ENCODE measurements at places on chromosomes 16 and 17. TPM values are rescaled to one million over a fixed set of nuclear protein-coding genes. Genes with fewer than 3 reads are reported as not detected.
A peak's percentile ranks its signal among the peaks of the same experiment; 100 is the strongest.

DNA sequence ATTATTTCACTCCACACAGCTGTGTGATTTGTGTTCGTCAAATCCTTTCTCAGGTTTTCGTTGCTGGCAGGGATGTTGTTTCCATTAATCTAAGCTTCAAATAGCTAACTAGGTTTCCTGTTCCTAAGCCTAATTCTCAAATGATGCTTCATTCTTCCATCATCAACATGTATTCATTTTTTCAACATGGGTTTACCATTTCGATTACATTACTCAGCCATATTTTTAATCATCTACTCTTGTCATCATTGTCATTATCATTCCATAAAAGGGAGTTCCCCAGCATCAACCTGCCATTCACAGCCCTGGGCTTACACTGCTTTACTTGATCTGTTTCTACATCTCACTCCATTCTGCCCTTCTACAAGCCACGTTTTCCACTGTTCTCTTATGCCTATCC is 33.3 kb upstream of the ANKFN1 start:
- no peak for DNase-seq

DNA sequence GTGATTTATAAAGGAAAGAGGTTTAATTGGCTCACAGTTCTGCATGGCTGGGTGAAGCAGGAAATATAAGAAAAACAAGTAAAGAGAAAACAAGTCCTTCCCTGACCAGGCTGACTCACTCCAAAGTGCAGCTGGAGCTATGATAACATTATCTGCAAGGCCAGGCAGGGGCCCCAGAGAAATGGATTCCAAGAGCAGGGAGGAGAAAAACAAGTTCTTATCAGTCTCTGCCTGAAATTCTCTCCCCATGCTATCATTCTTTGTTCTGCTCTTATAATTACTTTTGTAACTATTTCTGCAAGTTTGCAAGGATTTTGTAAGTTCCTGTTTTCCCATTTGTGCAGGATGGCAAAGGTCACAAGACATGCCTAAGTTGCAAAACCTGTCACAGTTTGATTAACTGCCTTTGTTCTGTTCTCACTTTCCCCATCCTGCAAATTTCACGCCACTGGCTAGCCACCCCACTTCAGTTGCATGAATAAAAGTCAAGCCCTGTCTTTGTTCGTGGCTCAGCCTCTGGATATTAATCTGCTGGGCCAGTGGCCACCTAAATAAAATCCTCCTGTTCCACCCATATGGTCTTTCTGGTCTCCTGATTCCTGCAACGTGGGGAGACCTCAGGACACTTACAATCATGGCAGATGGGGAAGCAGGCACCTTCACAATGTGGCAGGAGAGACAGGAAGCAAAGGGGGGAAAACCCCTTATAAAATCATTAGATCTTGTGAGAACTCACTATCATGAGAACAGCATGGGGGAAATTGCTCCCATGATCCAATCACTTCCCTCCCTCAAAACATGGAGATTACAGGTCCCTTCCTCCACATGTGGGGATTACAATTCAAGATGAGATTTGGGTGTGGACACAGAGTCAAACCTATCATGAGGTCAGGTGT is 13.1 kb downstream of the ABCA9 start:
- DNase-seq: peak; percentile 71

- DNase-seq: no peak
These were observed 563.9 kb downstream of the TOX3 start for GRCh38 chr16:51982715-51983680.

DNA sequence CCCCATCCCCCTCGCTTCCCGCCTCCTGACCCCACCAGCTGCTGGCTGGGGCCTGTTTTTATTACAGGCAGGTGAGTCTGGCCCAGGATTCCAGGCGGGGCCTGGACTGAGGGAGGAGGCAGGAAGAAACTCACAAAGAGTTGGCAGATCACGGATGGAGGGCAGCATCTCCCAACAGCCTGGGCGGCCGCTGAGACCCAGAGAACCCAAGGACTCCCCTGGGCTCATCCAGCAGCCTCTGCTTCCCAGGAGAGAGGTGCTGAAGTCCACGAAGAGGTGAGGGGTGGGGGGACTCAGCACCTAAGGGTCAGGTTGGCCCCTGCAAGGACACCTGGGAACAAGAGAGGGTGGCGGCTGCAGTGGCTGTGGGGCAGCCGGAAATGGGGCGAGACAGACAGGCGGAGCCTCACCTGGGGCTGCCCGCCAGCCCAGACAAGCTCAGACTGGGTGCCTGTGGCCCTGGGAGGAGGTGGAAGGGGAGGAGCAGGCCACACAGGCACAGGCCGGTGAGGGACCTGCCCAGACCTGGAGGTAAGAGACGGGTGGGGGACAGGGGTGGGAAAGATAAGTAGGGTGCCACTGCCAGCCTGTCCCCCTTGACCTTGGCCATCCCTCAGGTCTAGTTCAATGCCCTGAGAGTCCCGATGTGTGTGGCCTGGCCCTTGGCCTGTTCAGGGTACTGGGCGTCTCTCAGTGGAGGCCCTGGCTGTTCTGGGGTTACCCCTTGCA is 8.7 kb upstream of the ADGRG1 start:
- peak; percentile 86 for DNase-seq

GRCh38 chr17:43025290-43025657 is 243 bp downstream of the RND2 start:
- peak; percentile 77 for DNase-seq

GRCh38 chr16:27579087-27579980 is 29.4 kb downstream of the KATNIP start:
- no peak for DNase-seq

GRCh38 chr17:73785496-73785895 is 141.3 kb upstream of the SDK2 start:
- no peak for DNase-seq

GRCh38 chr17:43791589-43791988 is 11.4 kb downstream of the CFAP97D1 start:
- no peak for DNase-seq

DNA sequence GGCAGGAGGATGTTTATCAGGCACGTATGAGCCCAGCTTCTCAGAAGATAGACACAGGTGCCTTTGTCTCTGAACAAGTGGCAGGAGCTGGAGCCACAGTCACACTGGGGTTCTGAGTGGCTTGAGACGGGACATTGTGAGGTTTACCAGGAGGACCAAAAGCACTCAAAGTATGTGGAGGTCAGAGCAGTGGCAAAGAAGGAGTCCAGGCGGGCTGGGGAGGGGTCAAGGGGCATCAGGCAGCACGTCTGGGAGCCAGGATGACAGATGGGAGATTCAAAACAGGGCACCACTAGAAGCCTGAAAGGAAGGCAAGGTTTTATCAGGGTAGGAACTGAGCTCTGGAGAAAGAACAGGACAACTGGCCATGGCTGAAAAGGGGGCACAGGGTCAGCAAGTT is 67.2 kb upstream of the MARCHF10 start:
- DNase-seq: no peak

DNA sequence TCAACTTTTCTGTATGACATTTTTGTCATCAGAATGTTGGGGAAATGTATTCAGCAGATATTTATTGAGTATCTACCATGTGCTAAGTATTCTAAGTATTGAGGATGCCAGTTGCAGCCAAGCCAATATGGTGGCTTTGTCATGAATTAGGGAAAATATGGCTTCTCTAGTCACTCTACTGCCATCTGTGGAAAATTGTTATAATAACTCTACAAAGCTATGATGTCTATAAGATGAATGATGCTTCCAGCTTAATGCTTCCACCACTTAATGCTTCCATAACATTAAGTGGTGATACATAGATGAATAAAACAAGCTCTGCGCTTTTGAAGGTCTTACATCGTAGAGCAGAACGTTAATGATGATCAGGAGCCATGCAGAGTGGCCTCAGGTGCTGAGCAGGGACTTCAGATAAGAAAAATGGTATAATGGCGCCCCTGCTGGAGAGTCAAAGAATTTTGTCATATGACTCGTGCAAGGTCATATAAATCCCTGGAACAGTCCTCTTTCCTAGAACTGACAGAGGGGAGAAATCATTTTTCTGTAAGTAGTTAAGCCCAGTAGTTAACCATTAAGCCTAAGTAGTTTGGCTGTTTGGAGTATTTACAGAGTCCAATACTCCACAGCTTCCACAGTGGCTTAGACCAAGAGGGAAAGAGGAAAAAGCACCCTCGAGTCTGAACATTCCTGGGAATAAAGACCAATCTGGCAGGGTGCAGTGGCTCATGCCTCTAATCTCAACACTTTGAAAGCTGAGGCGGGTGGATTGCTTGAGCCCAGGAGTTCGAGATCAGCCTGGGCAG is 2.7 kb upstream of the TMIGD1 start:
- DNase-seq: no peak

DNA sequence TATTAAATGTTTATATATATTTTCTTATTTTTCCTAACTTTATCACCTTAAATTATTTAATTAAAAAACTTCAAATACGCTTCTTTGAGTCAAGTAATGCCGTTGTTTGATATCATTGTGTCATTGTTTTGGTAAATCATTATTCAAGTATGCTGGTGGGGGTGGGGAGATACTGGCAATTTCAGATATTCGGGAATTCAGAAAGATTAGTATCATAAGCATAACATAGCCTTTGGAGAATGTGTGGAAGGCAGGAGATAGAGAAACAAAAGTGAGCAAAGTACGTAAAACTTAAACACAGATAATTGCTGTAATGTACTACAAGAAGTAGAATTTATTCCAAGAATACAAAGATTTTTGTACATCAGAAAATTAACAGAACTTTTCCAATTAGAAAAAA is 49.8 kb downstream of the TANC2 start:
- no peak for DNase-seq

DNA sequence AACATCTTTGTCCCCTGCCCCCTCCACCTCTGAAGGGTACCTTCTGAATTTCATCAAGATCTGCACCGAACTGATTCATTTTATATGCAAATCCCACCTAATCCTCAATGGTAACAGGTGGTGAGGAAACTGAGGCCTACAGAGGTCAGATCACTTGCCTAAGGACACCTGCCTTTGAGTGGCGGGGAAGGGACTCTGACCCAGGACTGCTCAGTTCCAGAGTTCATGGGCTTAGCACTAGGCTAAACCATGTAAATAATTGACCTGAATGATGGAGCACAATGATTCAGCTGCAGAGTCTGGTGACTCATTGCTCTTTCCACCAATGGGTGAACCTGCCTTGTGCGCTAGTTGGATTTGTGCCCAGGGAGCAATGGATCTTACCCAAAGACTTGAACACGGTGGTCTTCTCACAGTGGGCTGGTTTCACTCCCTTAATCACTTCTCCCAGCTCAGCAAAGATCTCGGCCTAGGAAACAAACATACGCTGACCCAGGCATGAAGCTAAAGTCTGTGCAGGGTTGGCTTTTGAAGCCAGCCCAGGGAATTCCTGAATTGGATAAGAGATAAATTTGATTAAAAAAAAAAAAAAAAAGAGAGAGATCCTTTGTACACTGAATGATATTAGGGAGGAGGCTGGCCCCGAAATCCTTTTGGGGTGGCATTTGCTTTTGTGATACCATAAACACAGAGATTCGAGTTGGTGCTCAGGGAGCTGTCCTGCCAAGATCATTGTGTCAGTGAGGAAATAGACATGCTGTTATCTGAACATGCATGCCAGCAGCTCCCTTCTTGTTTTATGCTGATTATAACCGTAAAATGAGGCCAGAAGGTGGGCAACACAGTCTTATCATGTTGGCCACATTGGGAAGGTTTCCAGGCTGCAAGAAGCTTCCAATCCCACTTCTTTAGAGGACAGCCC is 17.0 kb downstream of the CRYM start:
- DNase-seq: no peak

- DNase-seq: no peak
These were observed 59.8 kb upstream of the SMIM36 start for GRCh38 chr17:55571095-55571494.

DNA sequence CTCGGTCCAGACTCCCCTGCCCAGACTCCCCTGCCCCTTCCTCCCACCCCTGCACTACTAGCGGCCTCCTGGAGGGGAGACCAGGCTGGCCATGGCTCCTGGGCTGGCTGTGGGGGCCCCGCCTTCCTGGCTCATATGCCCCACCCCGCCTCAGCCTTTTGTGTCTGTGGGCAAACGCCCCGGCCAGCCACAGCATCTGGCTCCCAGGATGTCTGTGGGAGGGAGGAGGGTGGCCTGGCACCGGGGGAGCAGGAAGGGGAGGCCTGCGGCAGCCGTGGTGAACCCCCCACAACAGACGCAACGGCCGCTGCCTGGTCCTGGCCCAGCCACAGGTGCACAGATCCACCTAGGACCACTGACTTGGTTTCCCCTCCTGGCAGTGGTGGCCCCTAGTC is 32.9 kb downstream of the BAHCC1 start:
- DNase-seq: no peak

The SOX9 gene
- total RNA-seq: 40.5 TPM

The KRT17 gene
- total RNA-seq: 883 TPM

The SULT1A4 gene
- total RNA-seq: 11.0 TPM

The CCL11 gene
- not detected for total RNA-seq

The MYADML2 gene
- not detected for total RNA-seq

The ITGAD gene
- total RNA-seq: not detected

The CD300H gene
- not detected for total RNA-seq

The HS3ST4 gene
- total RNA-seq: 0.64 TPM

The ALOX12B gene
- total RNA-seq: 91.4 TPM

The EPX gene
- not detected for total RNA-seq

The TRIM37 gene
- total RNA-seq: 16.7 TPM

The ACSM3 gene
- 11.1 TPM for total RNA-seq

The CLCN7 gene
- total RNA-seq: 134 TPM

The ZG16B gene
- 28.8 TPM for total RNA-seq

The CD300A gene
- total RNA-seq: 1.4 TPM

The FUS gene
- total RNA-seq: 52.5 TPM
